ENCODE measurements at places on chromosomes 11 and 22.
A peak's percentile ranks its signal among the peaks of the same experiment; 100 is the strongest.

DNA sequence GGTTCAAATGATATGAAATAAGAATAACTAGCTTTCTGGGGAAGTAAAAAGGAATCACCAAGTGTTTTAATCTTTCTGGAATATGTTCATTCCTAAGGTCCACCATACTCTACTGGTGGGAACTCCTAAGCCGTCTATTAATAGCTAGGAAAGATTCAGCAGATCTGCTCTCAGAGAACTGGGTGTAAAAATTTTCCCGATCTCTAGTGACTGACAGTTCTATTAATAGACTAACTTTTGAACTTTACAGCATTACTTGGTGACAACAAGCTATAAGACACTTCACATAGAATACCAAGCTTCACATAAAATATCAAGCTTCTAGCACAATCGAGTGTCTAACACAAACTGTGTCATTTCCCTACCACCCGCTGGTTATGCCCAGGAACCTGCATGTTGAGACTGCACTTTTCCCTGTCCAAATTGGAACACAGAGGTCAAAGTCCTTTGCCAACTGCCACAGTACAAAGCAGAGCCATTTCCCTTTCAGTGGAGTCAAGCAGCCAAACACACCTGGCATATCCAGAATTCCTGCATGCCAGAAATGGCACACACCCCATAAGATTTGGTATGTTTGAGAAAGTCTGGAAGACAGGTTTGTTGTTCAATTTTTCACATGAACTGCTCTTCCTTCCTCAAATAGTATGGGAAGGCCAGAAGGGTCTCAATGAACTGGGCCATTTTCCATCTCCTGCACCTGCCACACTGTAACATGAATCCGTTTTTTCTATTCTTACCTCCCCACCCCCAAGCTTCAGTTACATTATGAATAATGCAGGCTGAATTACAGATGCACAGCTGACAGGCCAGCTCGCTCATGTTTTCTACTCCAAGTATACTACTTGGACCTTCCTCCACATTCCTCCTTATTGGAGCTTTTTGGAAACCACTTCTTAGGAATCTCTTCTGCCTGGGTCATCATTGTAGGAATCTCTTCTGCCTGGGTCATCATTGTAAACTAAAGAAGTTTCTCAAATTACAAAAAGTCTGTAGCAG is 3.7 kb downstream of the OSBP start:
- DNase-seq: no peak

DNA sequence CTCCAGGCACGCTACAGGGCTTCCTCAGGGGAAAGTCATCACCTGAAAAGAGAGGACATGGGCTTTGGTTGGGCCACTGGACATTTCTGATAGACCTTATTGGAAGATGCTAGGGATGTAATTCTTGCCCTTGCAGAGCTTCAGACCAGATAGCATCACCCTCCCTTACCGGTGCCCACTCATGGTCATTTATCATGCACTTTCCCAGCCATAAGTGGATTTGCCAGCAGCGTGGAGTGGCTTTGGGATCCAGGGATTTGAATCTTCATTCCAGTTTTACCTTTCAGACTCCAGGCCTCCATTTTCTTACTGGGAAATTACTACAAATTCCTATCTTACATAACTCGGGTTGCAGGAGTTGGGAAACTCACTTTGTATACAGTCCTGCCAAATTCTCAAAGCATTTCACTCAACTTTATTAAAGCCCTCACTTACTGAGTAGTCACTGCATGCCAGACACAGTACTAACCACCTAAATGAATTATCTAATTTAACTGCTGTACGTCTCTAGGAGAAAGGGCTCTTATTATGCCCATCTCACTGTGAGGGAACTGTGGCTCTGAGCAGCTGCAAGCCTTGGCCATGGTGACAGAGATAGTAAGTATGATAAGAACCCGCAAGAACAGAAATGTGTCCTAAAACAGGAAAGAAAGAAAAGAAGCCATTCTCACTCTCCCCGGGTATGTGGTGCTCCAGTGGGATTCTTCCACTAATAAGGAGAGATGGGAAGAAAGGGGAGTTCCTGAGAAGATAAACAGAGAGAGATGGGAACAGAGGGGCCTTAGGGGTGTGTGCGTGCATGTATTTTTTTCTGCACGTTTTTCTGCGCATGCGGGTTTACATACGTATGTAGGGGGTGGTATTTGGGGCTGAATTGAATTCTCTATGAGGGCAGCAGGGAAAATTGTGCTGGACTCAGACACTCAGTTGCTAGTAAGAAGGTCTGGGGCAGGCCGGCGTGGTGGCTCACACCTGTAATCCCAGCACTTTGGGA is 9.7 kb downstream of the CHRM1 start:
- DNase-seq: no peak

- no peak for DNase-seq
These were observed 240.7 kb upstream of the B3GAT1 start for GRCh38 chr11:134652586-134653255.

- no peak for DNase-seq
These were observed 131.9 kb upstream of the MTMR2 start for GRCh38 chr11:96055706-96056387.

DNA sequence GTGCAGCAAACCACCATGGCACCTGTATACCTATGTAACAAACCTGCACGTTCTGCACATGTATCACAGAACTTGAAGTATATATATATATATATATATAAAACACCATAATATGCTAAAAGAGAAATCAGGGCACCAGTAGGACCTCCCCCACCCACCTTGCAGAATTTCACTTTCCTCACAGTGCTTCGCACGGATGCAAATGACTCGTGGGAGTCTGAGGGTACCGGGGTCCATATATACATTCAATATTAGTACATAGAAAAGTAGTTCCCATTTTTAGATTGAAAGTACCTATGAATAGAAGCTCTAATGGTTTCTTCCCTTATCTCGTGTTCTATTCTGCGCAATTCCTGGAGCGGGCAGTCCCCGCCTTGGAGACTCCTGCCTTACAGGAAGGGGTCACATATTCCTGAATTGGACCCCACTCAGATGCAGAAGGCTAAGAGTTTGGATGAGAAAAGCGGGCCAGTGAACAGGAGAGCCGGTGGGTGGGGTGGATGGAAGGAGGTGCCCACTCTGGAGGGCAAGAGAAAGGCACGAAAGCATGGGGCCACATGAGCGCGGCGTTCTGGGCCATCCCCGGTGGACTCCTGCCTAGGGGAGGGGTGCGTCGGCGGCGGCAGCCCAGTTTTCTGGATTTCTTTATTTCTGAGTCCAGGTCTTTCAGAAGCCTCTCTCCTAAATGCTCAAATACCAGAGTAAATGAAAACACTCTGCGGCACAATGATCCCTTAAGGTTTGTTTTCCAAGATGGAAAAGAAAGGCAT is 136.3 kb downstream of the ETS1 start:
- DNase-seq: no peak

DNA sequence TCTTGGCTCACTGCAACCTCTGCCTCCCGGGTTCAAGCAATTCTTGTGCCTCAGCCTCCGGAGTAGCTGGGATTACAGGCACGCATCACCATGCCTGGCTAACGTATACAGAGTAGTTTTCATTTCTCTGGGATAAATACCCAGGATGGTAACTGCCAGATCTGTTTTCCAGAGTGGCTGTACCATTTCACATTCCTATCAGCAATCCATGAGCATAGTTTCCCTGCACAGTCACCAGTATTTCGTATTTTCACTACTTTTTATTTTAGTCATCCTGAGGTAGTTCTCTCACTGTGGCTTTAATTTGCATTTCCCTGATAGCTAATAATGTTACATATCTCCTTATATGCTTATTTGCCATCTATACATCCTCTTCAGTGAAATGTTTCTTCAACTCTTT is 11.0 kb upstream of the SCARF2 start:
- no peak for DNase-seq

DNA sequence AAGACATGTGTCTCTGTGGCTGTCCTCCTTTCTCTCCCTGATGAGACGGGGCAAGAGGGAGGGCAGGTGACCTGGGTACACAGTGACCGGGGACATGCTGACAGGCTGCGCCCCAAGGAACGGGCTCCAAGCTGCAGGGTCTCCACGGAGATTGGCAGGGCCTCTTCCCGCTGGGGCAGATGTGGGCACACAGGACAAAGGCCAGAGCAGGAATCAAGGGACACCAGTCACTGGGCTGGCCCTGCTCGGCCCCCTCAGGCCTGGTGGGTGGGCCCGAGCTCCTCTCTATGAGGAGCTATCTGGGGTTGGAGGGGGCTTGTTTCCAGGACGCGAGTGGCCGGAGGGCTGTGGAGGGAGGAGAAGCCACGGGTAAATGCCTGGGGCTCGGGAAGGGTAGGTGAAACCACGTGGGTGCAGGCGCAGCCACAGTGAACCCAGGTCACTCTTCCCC is 11.2 kb downstream of the PNPLA5 start:
- DNase-seq: no peak

DNA sequence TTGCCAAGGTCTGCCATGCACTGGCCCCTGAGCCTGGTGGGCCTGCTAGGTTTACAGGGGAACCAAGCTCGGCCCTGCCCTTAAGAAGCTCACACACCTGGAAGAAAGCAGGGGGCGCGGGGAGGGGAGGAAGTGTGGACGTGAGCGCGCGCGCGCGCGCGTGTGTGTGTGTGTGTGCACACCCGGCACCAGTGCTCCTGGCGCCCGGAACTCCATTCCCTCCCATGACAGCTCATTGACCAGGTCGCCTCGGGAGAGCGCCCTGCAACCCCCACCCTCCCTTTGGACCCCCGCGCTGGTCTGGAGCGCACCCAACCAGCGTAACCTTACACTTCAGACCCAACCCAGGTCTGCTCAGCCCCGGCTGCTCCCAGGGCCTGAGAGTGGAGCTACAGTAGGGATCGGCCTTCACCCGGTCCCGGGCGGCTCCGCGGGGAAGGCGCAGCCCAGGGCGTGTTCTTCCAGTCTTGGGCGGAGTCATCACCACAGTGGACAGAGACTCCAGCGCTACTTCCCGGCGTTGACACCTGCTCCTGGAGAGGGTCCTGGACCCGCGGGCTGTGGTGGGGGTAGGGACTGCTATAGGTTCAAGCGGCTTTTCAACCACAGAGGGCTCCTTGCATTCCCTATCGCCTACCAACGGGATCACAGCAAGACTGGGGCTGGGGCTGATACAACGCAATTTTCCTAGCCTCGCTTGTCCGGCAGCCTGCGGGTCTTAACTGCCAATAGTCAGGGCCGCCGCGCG is 1.5 kb downstream of the GALNT18 start:
- DNase-seq: peak; percentile 6

- no peak for DNase-seq
These were observed 72.4 kb downstream of the TEAD1 start for GRCh38 chr11:12746593-12747097.

DNA sequence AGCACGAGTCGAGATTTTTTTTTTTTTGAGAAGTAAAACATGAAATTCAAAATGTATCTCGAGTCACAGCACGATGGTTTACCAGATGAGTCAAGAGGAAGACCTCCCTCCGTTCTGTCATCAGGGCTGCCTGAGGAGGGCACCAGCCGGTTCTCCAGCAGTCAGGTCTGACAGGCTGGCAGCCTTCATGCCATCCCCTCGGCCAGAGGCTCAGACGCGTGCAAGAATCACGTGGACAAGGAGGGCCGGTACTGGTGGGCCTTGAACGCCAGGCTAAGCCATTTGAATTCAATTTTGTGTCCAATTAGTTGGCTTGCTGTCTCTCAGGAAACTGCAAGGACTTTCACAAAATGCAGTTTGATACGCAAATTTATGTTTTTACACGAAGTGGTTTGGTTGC is 1412.2 kb downstream of the BRD1 start:
- no peak for DNase-seq

Data from activated CD4-positive, alpha-beta T cell treated with anti-CD3 and anti-CD28 coated beads, Interleukin-2, amount 10 ng/mL, durations not matched to agents 7 days and 5 days (primary cell).